ENCODE measurements at places on chromosomes 3 and 15.

DNA sequence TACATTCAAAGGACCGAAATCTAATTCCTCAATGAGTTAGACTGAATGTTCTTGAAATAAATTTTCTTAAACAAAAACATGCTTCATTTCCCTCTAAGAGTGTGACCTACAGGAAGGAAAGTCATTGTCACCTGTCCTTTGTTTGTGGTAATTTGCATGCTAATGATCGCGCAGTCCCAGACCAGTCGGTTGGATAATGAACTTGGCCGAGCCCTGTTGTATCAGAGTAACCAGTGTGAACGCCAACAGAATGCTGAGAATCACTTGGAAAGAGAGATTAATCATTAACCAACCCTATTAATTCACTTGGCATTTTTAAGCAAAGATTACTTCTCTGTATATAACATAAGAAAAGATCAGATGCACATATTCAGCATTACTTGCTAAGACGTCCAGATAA, 8.1 kb upstream of the ARNT2 start:
- DNase-seq: no peak

- DNase-seq: no peak
Measured at GRCh38 chr15:25504307-25504706, 65.5 kb upstream of the UBE3A start.

DNA sequence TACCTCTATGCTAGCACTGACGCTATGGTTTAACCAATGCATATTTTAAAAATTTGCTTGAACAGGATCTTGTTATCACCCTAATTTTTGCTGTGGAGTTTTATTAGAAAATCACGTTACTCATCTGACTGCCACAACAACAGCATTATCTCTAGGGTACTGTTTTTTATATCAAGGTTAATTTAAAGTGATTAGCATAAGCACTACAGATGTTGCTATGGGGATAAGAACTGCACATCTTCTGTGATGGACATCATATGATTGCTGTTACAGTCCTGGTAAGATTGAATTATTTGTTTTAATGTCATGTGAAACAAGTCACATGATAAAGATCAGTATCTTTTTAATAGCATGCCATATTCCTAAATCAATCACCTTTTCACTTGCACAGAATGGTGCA, 492.2 kb upstream of the ROBO2 start:
- DNase-seq: no peak

DNA sequence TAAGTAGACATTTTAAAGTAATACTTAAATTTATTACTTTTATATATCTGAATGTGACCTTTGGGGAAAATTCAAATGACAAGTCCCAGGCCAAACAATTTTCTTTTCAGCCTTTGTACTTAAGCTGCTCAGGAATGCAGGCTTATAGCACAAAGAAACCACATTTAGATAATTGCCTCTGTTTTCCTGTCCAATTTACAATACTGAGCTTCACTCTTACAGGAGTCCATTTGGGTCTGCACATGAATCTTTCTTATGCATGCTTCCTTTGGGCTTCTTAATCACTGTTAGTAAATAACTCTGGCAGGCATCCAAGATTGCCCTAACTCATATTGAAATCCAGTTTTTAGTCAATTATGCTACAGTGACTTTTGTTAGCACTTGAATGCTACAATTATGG, 459.4 kb upstream of the TGFBR2 start:
- no peak for DNase-seq

DNA sequence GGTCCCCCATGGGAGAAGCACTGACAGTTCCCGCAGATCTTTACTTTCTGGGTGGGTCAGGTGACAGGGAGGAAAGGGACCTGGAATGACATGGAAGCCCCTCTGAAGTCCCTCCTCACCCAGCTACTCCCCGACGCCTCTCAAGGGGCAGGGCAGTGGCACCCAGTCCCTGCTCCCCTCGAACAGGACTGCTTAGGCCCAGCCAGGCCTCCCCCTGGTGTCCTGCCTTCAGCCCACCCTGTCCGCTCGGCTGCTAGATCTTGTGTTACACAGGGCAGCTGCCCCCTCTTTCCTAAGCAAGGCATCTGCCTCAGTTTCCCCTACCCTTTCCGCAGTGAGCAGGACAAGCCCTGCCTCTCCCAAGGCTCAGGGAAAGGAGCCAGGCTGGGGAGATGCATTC, 226.5 kb downstream of the XXYLT1 start:
- no peak for DNase-seq

DNA sequence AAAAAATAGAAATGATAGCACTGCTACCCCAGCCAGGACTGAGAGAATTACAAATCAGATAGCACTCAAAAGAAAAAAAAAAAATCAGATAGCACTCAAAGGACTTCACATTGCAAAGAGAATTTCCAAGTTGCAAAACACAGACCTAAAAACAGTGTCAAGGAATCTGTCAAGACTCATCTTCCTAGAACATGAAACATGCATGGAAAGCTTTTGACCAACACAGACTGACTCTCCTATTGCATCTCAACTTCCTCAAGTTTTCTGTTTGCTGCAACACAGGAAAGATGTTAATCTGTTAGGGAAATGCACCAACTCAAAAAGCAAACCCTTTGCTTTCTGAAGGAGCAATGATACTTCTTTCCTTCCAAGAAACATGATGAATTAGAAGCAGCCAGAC, 42.3 kb downstream of the RAB27A start:
- DNase-seq: peak; percentile 62
